ENCODE measurements at places on chromosomes 4 and X.

GRCh38 chr4:165355900-165356300 is 22.9 kb upstream of the CPE start:
- peak; percentile 91 for ATAC-seq

DNA sequence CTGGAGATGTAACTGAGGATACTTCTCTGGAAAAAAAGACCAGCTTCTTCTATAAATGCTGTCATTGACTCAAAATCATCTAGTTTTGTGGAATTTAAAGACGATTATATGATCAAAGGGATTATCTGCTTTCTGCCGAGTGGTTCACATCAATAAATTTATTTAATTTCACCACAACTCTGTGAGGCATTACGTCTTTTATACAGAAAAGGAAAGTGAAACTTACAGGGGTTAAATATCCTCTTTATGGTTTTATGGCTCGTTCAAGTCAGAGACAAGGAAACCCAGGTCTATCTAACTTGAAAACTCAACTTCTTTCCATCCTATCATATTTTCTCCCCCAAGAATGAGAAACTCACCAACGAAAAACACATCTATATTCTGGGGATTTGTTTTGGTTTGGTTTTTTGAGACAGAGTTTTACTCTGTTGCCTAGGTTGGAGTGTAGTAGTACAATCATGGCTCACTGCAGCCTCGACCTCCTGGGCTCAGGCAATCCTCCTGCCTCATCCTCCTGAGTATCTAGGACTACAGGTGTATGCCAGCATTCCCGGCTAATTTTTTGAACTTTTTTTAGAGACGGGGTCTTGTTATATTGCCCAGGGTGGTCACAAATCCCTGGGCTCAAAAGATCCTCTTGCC is 377.9 kb upstream of the EMCN start:
- peak; percentile 75 for ATAC-seq

- ATAC-seq: no peak
Measured at GRCh38 chr4:37443137-37443536, 198.6 kb downstream of the NWD2 start.

DNA sequence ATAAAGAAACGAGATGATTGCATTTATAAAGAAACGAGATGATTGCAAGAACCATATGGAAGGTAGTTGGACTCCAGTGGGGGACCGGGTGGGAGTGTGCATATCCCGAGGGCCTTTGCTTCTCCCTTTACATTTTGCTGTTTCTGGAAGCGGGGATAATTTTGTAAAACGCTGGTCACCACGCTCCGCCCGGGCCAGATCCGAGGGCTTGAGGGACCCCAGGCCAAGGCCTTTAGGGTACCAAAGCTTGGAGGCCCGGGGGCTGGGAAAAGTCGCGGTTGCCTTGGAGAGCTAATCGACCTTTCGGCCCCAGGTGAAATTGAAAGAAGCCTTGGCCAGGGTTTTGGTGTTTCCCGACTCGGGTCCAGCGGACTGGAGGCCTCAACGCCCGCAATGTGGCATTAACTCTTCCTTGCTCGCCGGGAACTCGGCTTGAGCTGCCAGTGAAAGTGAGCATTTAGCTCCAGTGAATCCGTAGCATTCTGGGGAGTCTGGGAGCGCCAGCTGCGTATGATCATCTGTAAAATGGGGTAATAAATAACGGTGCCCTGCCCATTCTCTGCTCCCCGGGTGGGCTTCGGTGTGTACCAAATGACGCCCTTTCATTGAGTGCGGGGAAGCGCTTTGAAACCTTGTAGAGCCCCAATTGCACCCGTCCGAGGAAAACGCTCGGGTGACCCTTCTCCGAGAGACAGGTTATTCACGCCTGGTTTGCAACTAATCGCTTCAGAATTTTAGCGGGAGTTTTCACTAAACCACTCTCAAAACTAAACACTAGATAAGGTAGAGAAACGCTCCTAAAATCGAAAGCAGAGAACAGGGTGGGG is 4.5 kb downstream of the NKX3-2 start:
- ATAC-seq: no peak

DNA sequence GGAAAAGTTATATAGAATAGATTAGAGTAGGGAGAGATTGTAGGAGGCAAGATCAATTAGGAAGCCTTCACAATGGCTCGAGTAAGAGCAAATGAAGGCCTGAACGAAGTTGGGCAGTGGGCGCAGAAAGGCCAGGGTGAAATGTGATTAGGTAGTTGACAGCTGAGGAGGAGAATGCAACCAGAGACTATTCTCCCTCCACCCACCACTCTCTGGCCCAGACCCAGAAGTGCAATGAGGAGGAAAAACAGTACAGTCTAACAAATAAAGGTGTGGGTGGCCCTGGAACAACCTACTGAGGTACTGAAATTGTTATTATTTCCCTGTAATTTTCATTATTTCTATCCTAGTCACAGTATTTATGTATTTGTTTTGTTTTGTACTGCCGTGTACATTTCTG is 176.7 kb downstream of the SLC39A8 start:
- ATAC-seq: no peak

DNA sequence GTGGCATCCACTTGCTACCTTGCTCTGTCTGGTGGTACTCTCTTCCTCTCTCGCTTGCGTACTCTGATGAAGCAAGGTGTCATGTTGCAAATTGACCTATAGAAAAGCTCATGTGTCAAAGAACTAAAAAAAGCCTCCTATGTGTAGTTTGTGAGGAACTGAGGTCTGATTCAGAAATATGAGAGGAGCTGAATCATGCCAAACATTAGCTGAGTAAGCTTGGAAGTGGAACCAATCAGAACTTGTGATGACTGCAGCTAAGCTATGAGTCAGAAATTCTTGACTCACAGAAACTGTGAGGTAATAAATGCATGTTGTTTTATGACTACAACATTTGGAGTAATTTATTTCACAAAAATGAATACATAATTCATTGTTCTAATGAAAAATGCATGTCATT is 2138.8 kb downstream of the PCDH7 start:
- ATAC-seq: no peak

DNA sequence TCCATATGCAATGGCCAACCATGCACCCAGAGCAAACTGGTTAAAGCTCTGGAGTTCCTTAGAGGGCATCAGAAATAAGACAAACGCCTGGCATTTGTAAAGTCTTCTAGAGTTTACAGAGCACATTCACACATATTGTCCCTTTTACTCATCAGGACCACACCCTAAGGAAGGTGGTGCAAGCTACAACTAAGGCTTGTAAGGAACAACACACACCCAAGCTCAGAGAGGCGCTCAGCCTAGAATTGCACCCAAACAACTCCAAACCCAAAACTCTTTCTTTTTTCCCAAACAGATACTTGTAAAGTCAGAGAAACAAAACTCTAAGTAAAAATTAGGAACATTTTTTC is 46.1 kb downstream of the SMPX start:
- no peak for ATAC-seq

DNA sequence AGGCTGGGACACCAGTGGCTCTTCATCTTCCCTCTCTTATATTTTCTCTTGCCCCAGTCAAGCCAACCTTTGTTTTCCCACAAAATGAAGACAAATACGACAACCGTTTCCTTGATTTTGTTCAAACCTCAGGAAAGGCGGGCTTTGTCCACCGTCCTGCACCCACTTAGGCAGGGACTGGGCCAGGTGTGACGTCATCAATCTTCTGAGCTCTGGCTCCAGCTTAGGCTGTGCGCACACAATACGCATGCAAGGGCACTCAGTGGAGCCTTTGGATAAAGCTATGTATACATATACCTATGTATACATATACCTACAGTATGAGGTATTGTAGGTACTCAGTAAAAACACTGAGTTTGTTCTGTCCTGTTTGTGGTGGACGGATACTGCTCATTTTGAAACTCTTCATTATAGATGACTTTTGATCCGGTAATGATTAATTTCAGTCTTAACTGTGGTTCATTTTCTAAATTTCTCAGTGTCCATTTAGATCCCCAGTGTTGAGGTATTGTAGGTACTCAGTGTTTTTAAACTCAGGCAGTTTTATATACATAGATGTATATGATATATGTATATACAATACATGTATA is 194.9 kb downstream of the MGST2 start:
- no peak for ATAC-seq

DNA sequence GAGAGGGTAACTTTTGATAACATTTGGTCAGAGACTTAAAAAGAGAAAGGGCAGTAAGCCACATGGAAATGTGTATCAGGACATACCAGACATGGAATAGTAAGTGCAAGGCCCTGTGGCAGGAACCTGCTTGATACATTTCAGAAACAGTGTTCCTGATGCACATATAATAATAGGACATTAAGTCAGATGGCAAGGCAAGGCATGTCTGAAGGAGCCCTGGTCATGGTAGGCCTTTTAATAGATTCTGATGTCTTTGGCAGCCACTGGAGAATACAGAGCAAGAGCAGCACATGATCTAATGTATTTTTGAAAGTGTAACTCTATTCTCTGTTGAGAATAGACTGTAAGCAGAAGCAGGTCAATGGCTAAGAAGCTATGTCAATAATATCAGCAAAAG is 279.7 kb downstream of the CAMK2D start:
- no peak for ATAC-seq

GRCh38 chrX:19886883-19887531 is 393 bp downstream of the SH3KBP1 start:
- ATAC-seq: peak; percentile 20

DNA sequence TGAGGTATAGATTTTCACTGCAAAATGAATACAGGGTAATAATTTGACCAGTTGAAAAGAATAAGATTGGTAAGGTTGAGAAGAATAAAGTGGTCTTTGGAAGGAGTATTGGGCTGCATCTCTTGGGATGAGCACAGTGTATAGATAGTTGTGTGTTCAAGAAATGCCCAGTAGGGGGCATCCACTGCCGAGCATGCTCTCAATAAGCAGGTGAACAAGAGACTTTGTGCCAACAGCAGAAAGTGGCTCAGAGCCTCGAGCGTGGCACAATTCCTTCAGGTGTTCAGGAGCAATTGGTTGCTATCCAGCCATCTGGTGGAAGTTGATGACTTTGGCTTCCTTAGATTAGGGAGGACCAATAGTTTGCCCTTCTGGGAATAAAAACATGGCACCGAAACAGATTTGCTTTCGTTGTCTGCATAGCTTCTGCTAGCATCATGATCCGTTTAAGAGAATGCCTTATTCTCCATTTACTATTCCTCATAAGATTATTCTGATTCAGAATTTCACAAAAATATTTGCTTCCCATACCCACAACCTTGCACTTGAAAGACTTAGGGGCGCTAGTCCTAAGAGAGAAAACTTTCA is 258.1 kb upstream of the NEIL3 start:
- peak; percentile 48 for ATAC-seq

DNA sequence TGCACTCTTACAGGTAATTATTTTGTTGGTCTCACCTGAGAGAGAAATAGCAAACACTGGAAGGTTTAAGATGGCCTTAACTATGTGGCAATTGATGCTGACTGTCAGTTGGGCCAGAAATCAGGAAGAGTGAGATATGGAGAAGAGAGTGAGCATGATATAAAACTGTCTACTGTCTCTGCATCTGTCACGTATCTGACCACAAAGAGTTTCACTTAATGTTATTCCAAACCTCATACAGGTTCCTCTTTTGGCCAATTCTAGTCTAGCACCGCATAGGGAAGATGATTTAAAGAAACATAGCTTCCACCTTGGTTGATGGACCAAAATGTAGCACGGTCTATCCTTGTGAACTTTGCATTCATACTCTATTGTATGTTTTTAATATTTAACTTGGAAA is 381.0 kb upstream of the BOD1L1 start:
- ATAC-seq: no peak

DNA sequence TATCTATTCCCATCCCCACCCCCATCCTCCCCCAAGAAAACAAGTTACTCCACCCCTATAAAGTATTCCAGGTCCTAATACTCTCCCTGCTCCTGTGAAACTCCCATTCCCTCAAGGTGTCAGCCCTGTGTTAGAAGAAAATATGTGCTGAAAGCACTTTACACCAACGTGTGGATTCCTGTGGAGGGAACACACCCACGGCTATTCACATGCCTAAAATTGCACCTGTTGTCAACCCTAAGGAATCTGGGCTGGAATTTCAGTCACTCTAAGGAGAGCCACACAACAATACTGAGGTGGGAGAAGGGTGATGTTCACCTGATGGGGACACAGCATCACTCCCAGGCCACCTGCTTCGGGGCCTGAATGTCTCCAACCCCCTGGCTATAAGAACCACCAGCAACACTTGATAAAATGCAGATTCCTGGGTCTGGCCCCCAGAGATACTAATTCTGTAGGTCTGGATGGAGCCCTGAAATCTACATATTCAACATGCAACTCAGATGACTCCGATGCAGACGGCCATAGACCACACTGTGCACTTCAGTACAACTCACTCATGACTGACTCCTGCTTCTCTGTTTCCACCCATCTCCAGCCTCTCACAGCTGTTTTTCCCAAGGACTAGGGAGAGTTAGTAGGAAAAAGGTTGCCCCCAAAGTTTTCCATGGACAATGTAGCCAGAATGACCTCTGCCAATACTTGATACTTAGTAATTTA is 15.8 kb downstream of the SCD5 start:
- ATAC-seq: no peak

DNA sequence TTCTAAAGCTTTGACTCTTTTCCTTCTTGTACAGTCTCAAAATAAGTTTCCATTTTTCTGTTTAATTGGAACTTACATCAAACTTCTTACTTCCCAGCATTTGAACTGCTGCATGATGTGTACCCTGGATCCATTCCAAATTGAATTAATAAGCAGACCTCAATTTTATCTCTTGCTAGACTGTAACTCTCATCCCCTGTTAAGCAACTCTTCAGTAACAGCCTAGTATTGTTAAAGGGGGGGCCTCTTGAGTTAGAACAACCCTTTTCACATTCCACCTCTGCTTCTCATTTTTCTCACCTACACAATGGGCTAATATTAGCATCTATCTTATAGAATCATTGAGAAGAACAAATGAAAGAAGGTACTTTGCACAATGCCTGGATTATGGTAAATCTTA is 169.4 kb downstream of the IL1RAPL1 start:
- ATAC-seq: no peak

DNA sequence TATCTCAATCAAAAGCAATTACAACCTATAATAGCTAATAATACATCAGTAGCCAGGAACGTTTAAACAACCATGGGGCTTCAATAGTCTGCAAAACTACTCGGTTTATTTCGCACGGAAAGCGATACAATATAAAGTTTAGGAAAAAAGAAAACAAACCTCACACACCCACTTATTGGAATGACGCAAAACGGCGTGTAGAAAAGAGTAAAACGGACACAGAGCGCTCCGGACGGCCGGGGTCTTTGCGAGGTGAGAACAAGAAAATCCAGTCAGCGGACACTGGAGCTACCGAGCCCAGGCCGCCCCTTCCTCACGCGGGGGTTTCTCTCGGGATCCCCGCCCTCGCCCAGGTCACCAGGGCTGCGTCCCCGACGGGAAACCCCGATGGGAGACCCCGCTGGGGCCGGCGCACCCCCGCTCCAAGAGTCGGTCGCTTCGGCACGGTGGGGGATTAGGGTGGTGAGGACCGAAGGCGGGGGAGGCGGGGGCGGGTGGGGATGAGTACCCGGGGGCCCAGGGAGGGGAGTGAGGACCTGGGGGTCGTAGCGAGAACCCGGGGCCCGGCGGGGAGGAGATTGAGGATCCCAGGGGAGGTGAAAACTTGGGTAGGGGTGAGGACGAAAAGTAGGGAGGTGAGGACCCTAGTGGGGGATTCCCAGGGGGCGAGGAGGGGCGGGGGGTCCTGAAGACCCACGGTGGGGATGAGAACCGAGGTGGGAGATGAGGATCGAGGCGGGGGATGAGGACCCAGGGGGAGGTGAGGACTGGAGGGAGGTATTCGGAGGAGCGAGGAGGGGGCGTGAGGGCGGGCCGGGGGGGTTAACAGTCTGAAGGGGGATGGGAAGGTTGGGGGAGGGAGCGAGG is 737 bp downstream of the NELFA start:
- no peak for ATAC-seq

- no peak for ATAC-seq
Measured at GRCh38 chr4:36039026-36039425, 205.3 kb downstream of the ARAP2 start.

GRCh38 chrX:125322431-125322830 is 2.8 kb downstream of the TEX13C start:
- no peak for ATAC-seq

All from SK-N-SH treated with all-trans-retinoic acid at 6 μM for 48 hours (cell line).